ENCODE measurements at places on chromosomes 12 and 14.

- no peak for DNase-seq
Observed at GRCh38 chr14:50826681-50827080, 4.3 kb downstream of the NIN start.

DNA sequence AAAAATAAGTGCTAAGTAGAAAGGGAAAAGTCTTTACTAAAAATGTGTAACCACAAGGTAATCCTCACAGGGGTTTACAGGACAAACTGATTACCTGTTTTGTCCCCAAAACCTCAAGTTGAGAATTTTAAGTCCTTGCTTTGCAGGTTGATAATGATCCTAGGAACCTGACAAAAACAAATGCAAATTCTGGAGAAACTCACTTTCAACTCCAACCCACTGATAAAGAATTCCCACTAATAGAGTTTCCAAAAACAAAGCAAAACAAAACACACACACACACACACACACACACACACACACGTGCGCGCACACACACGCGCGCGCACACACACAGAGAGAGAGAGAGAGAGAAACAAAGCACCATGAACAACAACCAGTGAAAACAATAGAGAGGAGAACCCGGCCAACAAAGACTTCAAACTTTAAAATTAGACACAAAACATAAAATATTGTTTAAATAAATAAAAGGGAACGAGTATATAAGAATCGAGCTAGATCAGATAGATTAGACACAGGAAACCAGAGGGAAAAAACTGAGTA lies 187.0 kb upstream of the FOXN3 start:
- no peak for DNase-seq

DNA sequence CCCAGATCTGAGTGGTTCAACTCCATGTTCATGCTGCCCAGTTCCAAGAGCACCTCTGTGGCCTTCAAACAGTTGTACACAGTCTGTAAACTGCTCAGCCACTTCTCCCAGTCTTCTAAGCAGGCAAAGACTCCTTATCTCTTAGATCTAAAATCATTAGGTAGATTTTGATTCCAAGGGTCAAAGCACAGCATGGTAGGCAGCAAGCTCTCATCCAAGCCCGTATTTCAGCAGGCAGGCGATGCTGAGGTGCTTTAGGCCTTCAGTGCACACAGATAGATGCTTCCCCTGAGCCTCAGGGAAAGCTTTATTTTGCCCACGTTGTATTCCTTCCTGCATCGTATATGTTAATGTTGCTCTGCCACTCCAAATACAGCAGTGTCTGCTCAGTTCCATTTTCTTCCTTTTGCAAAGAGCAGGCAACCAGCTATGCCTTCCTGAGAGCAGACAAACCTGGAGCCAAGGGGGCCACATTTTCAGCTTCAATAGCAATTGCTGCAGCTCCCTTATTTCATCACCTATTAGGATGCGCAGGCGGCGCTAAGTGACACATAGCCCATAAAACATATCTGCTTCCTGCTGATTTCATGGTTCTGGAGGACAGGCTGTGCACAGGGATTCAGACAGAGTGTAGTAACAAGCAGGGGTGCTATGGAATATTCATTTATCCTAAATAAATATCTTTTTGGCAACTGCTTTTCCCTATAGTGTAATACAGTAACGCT lies 67.5 kb downstream of the ETV6 start:
- DNase-seq: no peak

GRCh38 chr14:90545382-90545781 lies 148.6 kb downstream of the CALM1 start:
- no peak for DNase-seq

- DNase-seq: no peak
Observed at GRCh38 chr12:44174053-44174452, 338.2 kb downstream of the TMEM117 start.

GRCh38 chr14:41016213-41016612 lies 590.5 kb upstream of the LRFN5 start:
- no peak for DNase-seq

- DNase-seq: no peak
Observed at GRCh38 chr12:52082026-52082668, 2.6 kb downstream of the SMIM41 start.

- no peak for DNase-seq
Observed at GRCh38 chr12:43638806-43639205, 86.8 kb upstream of the ADAMTS20 start.

DNA sequence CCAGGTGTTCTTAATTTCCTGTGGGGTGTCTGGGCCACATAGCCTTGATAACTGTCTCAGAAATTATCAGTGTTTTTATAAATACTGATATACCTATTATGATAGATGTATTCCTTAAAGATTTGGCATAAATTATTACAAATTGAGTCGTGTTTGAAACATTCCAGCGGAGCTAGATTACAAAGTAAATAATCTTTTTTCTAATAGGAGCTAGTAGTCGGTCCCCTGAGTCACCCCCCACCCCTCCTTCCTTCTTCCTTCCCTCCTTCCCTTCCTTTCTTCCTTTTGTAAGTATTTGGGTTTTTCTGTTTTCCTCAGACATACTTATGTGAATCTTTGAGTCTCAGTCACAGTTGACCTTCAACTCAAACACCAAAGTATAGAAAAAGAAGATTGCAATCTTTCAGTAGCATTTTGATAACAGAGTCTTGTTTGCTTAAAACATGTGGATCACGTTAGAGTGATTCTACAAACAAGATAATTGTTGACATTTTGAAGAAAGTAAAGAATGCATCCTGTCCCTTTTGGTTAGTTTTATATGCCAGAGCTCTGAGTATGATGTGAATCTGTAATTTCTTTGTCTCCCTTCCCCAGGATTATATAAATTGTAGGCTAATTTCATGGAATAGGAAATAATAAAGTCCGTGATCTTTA lies 264.0 kb downstream of the FUT8 start:
- DNase-seq: no peak

- no peak for DNase-seq
Observed at GRCh38 chr12:30928356-30929244, 2.1 kb downstream of the TSPAN11 start.

DNA sequence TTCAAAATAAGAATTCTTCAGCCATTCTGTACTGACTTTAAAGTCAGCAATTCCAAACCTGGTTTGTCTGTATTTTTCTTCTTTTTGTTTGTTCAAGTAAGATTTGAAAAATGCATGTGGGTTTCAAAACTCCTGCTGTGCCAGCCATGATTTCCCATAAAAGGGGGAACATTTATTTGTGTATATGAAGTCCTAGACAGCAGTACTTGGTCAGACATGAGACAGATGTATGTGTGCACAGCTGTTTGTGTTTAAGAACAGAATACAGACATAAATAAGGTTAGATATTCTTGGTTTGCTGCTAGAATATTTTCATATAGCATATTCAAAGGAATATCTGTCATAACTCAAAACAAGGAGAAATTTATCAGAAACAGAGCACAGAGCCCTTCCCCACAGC lies 236.0 kb downstream of the ADAMTS20 start:
- no peak for DNase-seq

DNA sequence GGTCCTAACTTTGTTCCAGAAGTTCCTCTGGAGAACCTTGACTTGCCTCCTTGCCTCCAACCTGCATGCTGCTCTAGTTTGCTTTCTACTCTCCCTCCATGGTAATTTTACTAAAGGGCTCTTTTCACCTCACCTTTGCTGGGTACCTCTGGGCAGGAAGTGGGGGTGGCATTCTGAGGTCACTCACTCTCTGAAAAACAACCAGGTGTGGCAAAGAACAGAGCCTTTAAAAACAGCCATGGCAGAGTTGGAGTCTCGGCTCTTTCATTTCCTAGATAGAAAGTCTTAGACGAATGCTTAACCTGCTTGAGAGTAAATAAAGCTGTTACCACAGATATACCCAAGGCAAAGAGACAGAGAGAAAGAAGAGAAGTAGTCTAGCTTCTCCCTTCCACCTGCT lies 827.9 kb downstream of the BCL11B start:
- DNase-seq: no peak

DNA sequence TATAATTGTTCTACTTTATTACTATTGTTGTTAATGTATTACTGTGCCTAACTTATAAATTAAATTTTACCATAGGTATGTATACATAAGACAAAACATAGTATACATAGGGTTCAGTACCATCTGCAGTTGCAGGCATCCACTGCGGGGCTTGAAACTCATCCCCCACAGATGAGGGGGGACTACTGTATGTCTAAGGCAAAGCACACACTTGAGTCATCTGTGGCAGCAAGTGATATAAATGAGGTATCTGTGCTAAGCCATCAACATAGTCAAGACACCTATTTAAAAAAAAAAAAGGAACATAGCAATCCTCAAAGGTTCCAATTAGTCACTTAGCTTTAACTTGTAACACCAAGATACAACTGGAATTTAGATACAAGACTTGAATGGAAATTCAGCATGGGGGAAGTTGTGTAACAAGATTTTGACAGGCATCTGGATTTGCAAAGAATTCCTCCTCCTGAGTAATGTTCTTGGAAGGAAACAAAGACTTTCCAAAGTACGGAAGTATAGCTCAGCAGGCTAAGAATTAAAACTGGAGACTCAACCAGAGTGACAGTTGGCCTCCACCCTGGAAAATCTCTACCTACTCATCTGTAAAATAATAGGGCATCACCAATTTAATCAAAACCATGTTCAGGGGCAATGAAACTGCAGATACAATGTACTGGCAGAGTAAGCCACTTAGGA lies 14.9 kb downstream of the DCAF5 start:
- DNase-seq: no peak

GRCh38 chr12:94892544-94893267 lies 110.8 kb downstream of the NDUFA12 start:
- DNase-seq: no peak

- DNase-seq: no peak
Observed at GRCh38 chr12:73991138-73991537, 546.5 kb upstream of the ATXN7L3B start.

GRCh38 chr14:33070475-33070874 lies 131.8 kb downstream of the NPAS3 start:
- no peak for DNase-seq

DNA sequence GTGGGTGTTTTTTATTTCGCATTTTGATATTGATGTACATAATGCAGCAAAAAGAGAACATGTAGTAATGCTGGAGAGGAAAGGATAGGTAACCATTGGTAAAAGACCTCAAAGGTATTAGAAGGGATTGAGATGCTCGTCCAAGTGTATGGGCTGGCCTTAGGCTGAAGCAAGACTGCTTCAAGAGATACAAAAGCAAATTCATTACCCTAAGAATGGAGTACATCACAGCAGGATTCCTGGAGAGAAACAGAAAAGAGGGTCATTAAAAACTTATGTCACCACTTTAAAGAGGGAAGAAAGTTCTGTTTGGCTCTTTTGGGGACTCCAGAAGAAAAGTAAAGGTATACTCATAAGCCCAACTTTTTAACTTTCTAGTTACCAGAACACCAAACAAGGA lies 420.5 kb downstream of the ZFP36L1 start:
- DNase-seq: no peak

- no peak for DNase-seq
Observed at GRCh38 chr12:64385019-64385418, 5.5 kb downstream of the C12orf56 start.

- no peak for DNase-seq
Observed at GRCh38 chr12:119694111-119694510, 26.2 kb downstream of the PRKAB1 start.

GRCh38 chr12:52524898-52525591 lies 4.9 kb upstream of the KRT5 start:
- DNase-seq: no peak

- DNase-seq: no peak
Observed at GRCh38 chr14:56135001-56135400, 16.8 kb downstream of the PELI2 start.

DNA sequence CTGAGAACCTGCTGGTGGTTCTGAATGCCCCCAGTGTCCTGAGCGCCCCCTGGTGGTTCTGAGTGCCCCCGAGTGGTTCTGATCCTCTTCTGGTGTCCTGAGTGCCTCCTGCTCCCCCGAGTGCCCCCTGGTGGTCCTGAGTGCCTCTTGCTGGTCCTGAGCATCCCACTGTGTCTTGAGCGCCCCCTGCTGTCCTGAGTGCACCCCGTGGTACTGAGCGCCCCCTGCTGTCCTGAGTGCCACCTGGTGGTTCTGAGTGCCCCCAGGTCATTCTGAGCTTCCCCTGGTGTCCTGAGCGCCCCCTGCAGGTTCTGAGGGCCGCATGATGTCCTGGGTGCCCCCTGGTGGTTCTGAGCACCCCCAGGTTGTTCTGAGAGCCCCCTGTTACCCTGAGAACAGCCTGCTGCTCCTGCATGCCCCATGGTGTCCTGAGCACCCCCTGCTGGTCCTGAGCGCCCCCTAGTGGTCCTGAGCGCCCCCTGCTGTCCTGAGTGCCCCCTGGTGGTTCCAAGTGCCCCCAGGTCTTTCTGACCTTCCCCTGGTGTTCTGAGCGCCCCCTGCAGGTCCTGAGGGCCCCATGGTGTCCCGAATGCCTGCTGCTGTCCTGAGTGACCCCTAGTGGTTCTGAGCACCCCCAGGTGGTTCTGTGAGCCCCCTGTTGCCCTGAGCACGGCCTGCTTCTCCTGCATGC lies 1165.4 kb downstream of the TMEM121 start:
- peak; percentile 97 for DNase-seq

DNA sequence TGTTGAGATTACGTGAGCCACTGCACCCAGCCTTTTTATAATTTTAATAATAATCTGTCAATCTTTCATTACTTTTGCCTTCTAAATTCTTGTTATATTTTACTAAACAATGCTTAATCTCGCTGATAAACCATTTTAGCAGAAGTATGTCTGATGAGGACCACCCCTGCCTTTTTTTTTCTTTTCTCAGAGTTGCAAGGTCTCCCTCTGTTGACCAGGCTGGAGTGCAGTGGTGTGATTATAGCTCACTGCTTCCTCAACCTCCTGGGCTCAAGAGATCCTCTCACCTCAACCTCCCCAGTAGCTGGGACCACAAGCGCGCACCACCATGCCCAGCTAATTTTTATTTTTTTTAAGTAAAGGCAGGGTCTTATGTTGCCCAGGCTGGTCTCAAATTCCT lies 118.6 kb upstream of the DNM1L start:
- DNase-seq: no peak

GRCh38 chr12:48861111-48861510 lies 4.6 kb downstream of the RND1 start:
- no peak for DNase-seq

DNA sequence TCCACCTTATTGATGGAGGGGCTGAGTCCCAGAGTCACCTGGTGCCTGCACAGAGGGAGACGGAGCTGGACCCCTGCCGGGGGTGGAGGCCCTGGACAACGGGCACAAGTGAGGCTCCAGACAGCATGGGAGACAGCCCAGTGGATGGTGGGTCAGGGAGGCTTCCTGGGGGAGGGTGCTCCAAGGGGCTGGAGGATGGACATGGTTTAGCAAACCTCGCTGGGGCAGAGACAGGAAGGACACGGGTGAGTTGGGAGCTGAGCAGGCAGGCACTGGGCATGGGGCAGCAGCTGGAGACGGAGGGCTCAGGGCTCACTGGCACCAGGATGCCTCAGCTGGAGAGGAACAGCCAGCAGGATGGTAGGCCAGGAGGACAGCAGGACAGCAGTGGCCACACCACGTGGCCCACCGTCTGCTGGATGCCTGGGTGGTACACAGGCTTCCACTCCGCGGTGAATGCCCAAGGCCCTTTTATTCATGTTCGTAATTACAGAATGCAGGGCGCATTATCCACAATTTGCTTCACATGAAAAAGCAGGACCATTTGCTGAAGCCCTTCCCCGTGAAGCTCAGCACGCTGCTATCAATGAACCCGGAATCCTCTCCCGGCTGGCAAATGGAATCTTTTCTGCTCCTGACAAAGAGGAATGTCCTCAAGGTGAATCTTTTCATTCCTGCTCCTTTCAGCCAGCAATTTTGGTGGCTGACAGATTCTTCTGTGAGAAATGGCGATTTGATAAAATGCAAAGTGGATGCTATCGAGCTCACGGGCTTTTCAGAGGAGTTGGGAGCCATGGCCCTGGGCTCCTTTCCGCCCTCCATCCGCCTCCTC lies 138.1 kb upstream of the C14orf180 start:
- no peak for DNase-seq

All from activated naive CD4-positive, alpha-beta T cell treated with anti-CD3 and anti-CD28 coated beads, Interleukin-2, amount 50 U/mL, for 72 hours (primary cell).